NCI-H1105 treated with DMSO at 0.1 percent for 48 hours (cell line): ENCODE measurements at places on chromosomes 12 and 14.
A peak's percentile ranks its signal among the peaks of the same experiment; 100 is the strongest.

GRCh38 chr12:8668441-8668840 is 5.8 kb upstream of the MFAP5 start:
- DNase-seq = no peak

DNA sequence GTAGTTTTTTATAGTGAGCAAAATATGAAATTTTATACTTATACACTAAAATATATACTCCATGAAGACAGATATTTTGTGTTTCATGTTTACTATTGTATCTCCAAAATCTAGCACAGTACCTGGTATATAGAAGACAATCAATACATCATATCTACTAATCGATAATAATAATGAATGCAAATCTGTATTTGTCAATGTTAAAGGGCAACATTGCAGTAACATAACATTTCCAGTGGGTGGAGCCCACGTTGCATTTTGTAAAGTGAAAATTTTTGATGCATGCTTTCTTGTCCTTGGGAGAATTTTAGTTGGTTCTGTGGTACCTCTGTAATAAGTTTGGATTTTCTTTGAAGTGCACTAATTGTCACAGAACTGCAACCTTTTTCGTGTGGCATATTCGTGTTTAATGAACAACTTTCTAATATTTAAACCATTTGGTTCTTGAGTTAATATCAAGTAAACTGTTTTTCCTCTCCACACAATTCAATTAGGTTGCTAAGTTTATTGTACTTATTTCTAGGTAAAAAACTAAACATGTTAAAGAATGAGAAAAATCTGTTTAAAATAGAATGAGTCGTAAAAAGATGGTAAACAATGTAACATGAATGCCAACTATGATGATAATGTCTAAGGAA is 47.4 kb downstream of the AVPR1A start:
- DNase-seq = peak; percentile 58

- DNase-seq = no peak
Measured at GRCh38 chr12:92335831-92336230, 190.2 kb upstream of the BTG1 start.

- no peak for DNase-seq
Measured at GRCh38 chr12:56528846-56529245, 7.2 kb downstream of the RBMS2 start.

DNA sequence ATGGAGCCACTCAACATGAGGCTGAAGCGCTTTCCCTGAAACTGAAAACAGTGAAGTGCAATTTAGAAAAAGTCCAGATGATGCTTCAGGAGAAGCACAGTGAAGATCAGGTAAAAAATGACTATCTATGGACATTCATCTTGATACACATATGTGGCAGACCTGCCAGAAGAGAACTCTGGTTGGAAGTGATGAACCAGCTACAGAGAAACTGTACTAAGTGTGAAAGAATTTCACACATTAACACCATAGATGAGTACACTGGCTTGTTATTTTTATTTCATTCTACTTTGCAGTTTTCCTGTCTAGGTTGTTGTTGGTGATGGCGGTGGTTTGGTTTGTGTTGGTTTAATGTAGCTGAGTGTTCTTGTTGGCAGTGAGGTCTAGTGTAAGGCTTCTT is 174.7 kb downstream of the ESR2 start:
- DNase-seq = no peak

DNA sequence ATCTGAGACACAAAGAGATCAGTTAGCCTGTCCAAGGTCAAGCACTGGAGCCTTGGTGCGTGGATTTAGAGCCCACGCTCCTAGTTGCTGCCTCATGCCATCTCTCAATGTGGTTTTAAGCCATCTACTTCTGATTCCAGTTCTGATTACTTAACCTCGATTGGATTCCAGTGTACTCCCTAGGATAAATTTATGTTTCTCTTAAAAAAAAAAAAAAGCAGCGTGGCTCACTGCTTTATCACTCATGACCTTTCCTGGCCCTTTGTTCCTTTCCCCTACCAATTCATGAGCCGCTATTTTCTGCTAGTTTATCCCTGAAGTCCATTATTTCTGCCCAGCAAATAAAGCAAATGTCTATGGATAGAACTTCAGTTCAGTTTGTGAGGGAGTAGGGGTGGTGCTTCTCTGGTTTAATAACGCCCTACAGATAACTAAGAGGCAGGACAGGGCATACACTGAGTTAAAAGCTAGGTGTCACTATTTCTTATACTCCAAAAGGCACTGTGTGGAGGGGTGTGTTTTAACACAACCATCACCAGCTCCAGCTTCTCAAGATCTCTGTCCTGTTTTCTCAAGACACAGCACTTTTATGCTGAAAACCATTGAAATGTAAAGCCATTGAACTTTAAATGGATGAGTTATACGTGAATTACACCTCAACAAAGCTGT is 9.8 kb upstream of the PARP11 start:
- DNase-seq = peak; percentile 3

- DNase-seq = peak; percentile 46
Measured at GRCh38 chr12:53213348-53213747, 6.3 kb upstream of the ITGB7 start.

DNA sequence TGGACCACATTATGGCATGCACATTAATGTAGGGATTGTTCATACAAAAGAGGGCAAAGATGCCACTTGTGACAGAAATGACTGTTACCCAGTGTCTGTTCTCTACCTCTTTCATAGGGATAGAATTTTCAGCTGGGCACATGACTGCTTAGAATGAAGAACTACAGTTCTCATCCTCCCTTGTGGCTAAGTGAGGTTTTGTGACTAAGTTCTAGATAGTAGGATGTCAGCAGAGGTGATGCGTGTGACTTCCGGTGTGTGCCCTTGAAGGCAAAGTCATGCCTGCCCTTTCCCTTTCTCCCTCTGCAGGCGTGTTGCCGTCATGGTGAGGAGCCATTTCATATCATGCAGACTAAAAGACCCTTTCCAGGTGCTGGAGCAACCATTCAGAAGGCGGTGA is 99.3 kb downstream of the CACNA1C start:
- no peak for DNase-seq

GRCh38 chr12:29544428-29545101 is 47.1 kb upstream of the OVCH1 start:
- DNase-seq = no peak
